Stimulated activated naive CD4-positive, alpha-beta T cell (primary cell): ENCODE measurements at places on chromosomes 2 and 18.

DNA sequence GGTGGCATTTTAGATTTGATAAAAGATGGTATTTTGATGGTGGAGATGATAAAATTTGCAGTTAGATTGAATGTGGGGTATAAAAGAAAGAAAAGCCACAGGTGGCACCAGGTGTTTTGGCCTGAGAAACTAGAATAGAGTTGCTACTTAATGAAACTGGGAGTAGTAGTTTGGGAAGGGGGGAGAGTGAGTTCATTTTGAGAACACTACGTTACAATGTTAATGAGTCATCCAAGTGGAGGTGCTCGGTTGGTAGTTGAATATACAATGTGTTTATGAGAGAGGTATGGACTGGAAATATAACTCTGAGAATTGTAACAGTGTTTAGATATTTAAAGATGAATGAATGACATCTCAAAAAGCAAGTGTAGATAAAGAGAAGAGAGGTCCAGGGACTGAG, 26.4 kb downstream of the EPG5 start:
- no peak for DNase-seq

- no peak for DNase-seq
Observed at GRCh38 chr2:102433973-102434654, 11.2 kb downstream of the IL18RAP start.

GRCh38 chr2:95056461-95057459, 31.3 kb downstream of the MAL start:
- DNase-seq = no peak

GRCh38 chr2:124081154-124081716, 56.1 kb downstream of the CNTNAP5 start:
- DNase-seq = no peak

DNA sequence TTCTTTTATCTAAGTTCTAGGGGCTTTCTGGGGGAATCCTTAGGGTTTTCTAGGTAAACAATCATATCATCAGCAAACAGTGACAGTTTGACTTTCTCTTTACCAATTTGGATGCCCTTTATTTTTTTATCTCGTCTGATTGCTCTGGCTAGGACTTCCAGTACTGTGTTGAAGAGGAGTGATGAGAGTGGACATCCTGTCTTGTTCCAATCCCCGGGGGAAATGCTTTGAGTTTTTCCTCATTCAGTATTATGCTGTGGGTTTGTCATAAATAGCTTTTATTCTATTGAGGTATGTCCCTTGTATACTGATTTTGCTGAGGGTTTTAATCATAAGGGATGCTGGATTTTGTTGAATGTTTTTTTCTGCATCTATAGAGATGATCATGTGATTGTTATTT, 549.5 kb downstream of the EPHA4 start:
- DNase-seq = no peak

DNA sequence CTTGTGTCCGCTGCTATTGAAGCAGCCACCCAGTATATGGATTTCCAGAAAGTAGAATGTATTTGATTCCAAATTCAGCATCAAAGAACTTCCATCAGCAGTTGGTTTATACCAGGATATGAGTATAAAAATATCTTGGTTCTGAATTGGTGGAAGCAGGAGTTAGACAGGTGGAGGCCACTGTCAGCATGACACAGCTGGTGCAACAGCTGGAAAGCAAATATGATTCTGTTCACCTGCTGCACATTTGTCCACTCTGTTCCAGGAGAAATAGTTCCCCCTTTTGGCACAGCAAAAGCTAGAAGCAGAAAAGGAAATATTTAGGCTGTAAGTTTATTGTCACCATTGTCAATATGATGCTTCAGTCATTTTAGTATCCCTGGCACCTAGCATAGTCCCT, 41.2 kb downstream of the KIAA2012 start:
- DNase-seq = no peak

- DNase-seq = no peak
Observed at GRCh38 chr18:36533446-36534153, 236.1 kb downstream of the FHOD3 start.

- no peak for DNase-seq
Observed at GRCh38 chr18:57908092-57908491, 105.0 kb upstream of the ATP8B1 start.

DNA sequence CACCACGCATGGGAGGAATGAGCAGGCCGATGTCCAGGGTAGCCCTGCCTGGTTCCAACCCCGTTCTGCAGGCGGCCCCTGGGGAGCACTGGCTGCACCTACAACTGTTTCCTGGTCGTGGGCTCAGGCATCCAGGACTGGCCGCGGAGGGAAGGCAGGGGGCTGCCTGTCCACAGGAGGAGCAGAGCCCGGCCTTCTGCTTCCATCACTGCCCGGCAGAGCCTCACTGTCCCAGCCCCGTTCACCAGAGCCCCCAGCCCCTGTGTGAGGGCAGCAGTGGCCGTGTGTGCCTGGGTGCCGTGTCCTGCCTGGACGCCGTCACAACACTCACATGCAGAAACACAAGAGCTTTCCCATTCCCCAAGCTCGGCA, 56.2 kb downstream of the KCNG2 start:
- no peak for DNase-seq

- DNase-seq = no peak
Observed at GRCh38 chr2:98088261-98088660, 1.3 kb downstream of the VWA3B start.

- no peak for DNase-seq
Observed at GRCh38 chr2:166341426-166341825, 34.3 kb downstream of the SCN9A start.

DNA sequence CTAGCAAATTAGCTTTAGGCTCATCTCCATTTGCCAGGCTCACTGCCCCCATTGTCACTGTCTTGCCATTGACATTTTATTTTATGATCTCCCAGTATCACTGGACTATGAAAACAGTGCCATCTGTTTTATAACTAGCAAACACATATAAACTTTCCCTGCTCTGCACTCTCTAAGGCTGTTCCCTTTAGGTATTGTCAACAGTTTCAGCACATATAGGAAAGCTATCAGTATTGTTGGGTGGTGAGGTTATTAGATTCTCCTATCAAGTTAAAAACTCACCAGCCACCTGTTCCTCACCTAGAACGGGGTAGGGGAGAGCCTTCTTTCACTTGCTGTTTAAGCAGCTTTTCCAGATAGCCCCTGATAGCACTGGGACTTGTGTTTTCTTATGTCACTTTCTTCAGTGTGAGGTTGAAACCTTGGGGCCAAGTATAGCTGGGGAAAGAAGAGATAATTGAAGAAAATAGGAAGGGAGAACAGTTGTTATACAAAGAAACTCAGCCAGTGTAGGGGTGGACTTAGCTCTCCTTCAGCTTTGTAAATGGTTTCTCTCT, 32.5 kb downstream of the CFLAR start:
- DNase-seq = no peak

- no peak for DNase-seq
Observed at GRCh38 chr2:9796056-9797010, 46.9 kb upstream of the TAF1B start.

GRCh38 chr2:229463841-229464346, 192.8 kb upstream of the PID1 start:
- no peak for DNase-seq

DNA sequence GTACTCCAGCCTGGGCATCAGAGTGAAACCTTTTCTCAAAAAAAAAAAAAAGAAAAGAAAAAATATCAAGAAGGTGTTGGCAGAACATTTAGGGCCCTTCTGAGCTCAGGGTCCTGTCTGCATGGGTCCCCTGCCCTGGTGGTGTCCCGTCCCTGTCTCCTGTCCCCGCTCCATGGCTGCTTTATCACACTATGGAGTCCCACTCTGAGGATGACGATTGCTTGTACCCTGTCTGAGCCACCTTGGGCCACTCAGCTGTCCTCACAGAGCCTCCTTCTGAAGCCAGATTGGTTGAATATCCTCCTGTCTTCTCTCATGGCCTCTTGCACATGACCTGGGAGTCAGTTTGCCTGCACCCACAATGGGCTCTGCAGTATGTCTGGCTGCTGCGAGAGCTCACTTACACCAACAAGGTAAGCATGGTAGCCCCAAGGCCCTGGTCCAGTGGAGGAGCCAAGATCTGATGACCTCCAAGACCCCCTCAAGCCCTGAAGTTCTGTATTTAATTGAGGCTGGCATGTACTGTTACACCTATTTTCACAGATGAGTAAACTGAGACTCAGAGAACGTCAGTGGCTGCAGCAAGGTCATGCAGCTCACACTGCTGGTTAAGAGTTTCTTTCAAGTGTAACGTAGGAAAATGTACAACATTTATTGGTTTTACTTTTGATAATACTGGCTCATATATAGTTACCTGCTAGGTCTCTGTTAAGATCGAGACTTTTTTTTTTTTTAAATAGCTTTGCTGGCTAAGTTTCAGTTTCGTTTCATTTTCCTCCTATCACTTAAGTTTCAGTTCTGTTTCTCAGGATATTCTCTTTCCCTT, 16.9 kb upstream of the ZCCHC2 start:
- DNase-seq = peak; percentile 51
